ENCODE measurements at places on chromosomes 3 and 15.

GRCh38 chr3:173214576-173214975 lies 73.5 kb upstream of the SPATA16 start:
- no peak for DNase-seq

DNA sequence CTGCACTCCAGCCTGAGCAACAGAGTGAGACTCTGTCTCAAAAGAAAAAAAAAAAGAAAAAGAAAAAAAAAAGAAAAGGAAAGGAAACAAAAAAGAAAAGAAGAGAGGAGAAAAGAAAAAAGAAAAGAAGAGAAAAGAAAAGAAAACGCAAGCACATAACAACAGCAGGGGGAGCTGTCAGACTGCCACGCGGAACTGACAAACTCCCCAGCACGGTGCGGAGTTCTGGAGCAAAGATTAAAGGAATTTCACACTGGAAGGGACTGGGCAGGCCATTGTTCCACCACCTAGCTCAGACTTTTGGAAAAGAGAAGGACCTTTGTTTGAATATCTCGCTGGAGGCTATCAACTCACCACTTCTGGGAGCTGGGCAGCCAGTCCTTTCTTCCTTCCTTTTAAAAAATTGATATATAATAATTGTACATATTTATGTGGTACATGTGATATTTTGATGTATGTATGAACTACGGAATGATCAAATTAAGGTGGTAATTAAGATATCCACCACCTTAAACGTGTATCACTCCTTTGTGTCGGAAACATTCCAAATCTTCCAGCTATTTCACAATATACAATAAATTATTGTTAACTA lies 40.5 kb downstream of the DPPA2 start:
- DNase-seq: no peak

GRCh38 chr3:165193366-165194254 lies 2.6 kb downstream of the SLITRK3 start:
- DNase-seq: no peak

DNA sequence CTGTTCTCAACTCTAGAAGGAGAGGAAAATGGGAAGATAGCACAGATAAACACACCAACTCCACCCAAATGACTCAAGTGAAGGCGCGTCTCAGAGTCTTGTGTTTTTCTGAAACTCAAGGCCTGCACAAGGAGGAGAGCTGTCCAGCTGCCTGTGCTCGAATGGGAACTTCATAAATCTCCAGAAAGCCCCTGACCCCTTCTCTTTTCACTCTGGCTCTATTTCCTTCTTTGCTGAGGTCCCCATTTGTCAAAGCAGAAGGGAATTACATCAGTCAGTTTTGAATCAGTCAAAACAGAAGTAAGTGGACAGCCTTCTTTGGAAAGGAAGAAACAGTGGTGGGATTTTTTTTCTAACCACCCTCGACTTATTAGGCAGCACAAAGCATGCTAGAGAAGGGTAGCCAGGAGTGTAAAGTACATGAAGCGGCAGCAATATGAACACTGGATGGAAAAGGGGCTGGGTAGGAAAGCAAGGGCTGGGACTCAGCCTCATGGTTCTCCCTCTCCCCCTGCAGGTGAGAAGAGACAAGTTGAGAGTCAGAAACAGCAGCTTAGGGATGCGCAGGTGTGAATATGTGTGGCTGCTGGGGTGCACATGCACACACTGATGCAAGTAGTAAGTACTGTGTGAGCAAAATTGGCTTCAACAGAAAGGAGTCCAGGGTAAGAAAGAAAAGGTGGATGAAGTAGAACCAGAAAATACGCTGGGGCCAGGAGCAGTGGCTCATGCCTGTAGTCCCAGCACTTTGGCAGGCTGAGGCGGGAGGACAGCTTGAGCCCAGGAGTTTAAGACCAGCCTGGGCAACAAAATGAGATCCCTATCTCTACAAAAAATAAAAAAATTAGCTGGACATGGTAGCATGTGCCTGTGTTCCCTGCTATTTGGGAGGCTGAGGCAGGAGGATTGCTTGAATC lies 36.6 kb upstream of the MAGEF1 start:
- DNase-seq: no peak

GRCh38 chr3:141294301-141294700 lies 62.7 kb downstream of the PXYLP1 start:
- no peak for DNase-seq

DNA sequence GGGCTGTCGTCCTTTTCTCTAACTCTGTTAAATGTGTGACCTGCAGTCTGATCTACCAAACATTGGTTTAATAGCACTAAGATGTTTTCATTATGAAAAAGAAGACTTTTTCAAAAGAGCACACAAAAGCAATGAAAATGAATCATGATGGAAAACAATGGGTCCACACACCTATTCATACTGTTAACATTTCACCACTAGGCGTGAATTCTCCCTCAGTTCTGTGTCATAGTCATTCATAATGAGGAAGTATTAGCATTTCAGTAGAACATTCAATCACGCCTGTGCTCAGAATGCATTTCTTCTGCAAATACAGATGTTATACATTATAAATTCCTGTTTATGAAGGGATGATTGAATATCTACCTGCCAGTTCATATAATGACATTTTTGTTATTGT lies 35.9 kb downstream of the EIF4E3 start:
- no peak for DNase-seq

GRCh38 chr3:64954995-64955636 lies 267.3 kb upstream of the ADAMTS9 start:
- DNase-seq: no peak

DNA sequence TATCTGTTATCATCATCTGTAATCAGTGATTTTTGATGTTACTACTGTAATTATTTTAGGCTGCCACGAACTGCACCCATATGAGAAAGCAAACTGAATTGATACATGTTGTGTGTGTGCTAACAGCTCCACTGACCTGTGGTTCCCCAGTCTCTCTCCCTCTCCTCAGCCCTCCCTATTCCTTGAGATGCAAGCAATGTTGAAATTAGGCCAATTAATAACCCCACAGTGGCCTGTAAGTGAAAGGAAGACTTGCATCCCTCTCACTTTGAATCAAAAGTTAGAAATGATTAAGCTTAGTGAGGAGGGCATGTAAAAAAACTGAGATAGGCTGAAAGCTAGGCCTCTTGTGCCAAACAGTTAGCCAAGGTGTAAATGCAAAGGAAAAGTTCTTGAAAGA lies 218.6 kb upstream of the LRRFIP2 start:
- no peak for DNase-seq

DNA sequence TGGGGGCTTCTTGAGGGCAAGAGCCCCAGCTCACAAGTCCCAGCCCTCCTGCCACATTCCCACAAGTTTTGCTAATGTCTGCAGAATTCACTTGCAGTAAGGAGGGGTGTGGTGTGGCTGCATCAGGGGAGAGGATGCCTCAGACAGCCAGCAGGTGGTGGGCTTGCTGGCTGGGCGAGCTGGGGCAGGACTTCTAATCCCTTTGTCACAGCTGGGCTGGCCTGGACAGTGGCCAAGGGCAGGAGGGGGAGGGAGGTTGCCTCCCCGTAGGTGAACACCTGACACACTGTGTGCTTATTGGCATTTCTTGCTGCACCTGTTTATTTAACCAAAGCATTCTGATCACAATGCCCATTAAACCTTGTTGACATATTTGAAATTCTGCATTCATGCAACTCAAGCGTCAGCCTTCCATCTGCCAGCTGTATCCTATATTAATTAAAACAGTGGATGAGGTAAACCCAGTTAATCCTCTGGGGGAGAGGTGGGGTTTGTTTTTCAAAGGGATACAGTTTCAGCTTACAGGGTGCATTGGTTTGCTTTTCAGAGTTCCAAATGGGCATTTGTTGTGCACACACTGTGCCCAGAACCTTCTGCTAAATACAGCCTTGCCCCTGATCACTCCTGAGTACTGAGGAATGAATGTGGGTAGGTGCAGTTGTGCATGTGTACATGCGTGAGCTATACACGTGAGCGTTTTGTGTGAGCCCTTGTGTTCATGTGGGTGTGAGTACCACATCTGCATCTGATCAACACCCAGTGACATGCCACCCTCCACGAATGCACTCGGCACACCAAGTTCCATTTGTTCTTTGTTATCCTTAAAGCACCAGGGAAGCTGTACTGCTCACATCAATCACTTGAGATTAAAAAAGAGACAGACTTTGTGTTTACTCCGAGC lies 268.7 kb downstream of the XXYLT1 start:
- DNase-seq: no peak

GRCh38 chr3:189394599-189395121 lies 222.9 kb downstream of the TPRG1 start:
- no peak for DNase-seq

DNA sequence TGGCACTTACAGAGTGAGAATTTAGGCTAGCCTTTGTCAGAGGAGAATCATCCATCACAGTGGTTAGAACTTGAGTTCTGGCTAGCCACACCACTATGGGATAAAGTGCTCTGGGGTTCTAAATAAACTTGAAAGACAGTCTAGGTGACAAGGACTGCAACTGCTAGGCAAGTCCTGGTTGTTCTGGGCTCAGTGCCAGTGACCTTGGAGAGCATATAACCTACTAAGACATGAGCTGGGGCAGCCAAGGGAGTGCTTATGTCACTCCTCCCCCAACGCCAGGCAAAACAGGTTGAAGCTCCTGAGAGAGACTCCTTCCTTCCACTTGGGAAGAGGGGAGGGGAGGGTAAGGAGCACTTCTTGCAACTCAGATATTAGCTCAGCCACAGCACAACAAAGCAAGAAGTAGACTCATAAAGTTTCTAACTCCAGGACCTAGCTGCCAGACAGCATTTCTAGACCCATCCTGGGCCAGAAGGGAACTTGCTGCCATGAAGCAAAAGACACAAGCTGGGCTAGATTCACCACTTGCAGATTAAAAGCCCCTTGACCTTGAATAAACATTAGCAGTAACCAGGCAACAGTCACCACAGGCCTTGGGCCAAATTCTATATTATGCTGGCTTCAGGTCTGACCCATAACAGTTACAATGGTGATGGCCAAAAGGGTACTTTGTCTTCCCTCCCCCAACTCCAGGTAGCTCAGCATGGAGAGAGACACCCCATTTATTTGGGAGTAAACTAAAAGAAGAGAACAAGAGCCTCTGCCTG lies 963.7 kb downstream of the PLOD2 start:
- DNase-seq: no peak

DNA sequence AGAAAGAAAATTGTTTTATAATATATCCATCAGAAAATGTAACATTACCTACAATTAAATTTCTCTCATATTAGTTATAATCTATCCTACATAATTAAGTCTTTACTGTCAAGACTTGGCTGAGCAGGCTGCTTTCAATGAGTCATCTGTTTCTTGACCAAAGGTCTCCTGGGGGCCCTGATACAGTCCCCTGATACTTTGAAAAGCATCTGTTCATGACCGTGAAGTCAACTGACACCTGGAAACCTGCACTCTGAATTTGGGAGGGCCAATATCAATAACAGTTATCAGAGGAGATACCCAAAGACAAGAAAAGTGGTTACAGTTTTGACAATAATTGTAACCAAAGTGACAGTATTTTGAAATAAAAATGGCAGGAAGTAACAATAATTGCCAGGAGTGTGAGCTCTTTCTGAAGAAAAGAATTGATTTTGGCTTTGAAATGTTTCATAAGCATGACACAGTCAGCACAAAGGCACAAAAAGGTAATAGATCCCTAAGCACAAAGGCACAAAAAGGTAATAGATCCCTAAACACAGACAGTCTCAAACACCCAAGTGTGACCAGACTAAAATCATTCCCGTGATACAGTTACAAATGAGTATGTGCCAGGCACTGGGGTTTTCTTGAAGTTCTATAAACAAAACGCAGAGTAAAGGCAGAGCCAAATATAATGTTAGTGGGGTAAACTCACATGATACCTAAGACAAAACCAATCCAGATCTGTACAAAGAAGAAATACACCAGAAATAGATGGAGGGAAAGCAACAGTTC lies 260.7 kb downstream of the PLOD2 start:
- DNase-seq: no peak

- DNase-seq: no peak
These were observed 78.6 kb upstream of the ADAMTS9 start for GRCh38 chr3:64766440-64766839.

DNA sequence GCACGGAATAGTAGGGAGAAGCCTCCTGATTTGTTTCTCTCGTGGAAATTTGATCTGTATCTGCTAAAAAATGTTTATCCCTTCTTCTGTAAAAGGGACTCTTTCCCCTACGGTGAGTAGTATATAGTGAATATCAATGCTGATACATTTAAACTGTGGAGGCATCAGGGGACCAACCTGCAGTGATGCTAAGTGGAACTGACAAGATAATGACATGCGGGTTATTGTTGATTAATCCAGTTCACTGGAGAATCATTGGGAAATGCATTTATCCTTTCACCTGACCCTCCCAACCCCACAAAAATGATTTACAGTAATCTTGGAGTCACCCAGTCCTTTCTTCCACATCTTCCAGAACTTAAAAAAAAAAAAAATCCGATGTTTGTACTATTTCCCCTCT lies 264.8 kb downstream of the PTPRG start:
- no peak for DNase-seq

GRCh38 chr3:149278911-149279310 lies 54.5 kb downstream of the TM4SF18 start:
- DNase-seq: no peak

DNA sequence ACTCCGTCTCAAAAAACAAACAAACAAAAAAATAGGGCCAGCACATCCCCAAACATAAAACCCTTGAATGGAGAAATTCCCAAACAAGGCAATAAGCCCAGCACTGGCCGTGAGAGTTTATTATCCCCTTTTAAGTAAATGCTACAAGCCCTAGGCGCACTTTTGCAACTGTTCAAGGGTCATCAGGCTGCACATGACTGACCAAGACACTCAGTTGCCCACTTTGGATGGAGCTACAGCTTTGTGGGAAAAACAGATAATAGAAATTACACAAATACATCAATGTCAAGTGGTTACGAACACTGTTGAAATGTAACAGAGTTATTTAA lies 33.7 kb upstream of the ZNF445 start:
- DNase-seq: no peak

DNA sequence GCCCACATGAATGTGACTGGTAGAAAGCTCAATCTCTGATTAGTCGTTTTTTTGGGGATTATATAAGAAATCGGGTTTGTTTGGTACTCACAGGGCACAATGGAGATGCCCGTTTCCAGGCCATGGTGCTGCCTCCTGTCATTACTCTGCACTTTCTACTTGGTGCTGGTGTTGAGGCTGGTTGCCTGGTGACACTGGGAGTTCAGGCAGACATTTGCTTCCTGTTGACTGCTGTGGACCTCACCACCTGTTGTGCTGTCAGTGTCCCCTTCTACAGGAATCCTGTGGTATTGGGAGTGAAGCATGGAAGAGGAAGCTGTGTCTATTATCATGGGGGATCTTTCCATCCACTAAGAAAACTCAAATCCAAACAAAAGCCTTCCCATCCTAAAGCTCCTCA lies 227.2 kb upstream of the TBL1XR1 start:
- no peak for DNase-seq

- DNase-seq: no peak
These were observed 219.9 kb downstream of the TCF12 start for GRCh38 chr15:57138349-57138788.
